ENCODE measurements at places on chromosomes 1 and 21.

DNA sequence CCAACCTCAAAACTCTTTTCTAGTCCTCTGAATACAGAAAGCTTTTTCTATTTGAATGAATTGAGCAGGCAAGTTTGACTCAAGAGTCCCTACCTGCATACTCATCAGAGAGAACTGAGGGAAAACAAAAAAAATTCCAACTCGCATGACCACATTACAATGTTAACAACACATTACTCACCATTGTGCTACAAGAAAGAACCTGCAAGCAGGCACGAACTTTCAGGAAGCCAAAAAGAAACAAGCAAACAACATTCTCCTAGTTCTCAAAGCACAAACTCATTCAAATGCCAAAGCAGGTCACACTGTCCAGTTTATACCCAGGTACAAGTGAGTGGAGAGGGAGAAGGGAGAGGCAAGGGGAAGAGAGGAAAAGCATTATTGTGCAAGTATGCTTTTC lies 14.6 kb downstream of the OTUD7B start:
- DNase-seq: no peak

GRCh38 chr1:212104586-212105325 lies 69.2 kb downstream of the DTL start:
- DNase-seq: no peak

DNA sequence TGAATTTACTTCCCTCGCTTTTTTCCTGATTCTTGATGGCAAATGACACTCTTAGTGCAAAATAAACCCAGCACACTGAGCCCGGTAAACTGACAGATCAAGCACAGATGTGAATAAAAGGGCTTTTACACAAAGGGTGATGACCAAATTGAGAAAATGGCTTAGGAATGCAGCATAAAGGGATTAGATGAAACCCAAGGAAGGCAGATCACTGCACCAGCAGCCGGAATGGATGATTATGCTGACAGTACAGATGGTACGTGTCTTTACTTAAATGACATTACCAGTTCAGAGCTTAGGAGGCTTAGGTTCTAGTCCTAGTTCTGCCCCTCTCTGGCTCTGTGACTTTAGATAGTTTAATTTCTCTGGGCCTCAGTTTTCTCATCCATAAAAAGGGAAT lies 12.0 kb downstream of the PKP1 start:
- DNase-seq: no peak

DNA sequence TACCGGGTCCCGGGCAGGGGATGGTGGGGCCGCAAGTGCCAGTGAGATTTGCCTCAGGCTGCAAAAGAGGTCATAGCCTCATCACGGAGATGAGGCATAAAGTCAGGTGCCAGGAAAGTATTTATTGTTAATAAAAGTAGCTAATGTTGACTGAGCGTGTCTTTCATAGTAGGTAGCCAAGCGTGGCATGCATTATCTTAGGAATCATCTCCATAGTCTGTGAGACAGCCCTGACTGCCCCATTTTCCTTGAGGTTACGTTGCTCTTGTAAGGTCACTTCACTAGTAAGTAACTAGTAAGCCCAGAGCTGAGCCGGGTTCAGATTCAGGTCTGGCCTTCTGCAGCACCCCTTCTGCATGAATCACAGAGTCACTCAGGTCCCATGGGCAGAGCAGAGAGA lies 174.2 kb downstream of the CAMTA1 start:
- no peak for DNase-seq

DNA sequence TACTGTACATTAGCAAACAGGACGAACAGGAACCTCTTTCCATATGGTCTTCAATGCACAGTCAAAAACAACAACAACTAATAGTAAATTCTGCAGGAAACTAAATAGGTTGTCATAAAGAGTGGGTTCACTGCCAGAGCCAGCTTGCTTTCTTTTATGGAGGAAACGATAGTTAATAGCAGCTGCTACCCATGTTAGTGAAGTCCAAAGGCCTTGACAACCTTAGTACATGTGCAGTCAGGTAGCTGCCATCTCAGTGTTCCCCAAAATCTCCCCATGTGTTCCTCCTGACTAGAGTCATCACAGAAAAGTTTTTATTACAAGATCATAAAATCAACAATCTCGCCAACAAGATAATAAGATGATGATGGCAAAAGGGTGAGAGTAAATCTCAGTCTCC lies 16.6 kb upstream of the ADORA3 start:
- no peak for DNase-seq

DNA sequence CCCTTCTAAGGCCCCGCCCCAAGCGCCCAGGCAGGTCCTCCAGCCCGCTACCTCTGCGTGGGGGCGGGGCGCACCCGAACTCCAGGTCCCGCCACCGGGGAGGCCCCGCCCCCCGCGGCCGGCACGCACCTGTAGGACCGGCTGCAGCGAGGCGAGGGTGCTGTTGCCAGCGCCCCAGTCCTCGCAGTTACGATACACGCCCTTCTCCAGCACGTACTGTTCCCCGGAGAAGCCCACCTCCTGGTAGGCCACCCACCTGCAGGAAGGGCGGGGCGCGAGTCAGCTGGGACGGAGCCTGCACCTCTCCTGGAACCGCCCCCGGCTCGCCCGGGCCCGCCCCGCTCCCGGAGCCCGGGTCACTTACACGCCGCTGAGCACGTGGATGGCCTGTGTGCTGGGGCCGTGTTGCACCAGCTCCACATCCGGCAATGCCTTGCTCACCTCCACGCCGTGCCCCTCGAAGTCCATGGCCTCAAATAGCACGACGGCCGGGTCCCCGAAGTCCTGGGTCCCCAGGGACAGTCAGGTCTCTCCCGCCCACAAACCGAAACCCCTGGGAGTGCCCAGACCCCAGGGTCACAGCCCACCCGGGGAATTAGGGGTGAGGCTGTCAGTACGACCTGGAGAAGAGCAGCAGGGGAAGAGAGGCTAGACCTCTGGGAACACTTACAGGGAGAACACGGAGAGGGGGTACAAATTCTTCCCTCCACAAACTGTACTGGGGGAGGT lies 17.3 kb downstream of the CRYBG2 start:
- no peak for DNase-seq

- DNase-seq: peak; percentile 48
Observed at GRCh38 chr1:178341261-178341956, 155.4 kb downstream of the CLEC20A start.

DNA sequence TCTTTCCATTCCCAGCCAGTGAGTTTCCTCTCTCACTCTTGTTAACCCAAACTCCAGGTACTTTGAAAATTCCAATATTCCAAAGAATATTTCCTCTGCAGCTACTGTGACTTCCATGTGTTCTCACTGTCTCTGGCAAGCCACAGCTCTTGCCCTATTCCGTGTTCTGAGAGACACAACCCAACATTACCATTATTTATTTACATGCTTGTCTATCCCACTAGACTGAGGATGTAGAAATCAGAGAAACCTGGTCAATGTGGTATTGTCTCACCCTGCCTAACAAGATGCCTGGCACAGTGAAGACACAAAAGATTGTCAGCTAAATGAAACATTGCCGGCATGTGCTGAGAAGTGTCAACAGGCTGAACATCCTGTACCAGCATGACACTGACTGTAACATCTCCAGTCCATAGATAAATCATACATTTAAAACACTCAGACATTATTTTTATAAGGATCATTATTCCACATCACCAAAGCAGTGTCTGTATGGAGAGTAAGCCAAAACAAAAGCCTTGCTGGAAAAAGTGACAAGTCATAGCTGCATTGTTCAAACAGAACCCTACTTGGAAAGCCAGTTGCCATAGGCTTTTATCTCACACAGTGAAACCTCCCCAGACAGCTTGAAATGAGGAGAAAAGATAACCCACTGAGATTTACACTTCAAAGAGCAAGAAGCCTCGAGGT lies 72.3 kb downstream of the SIPA1L2 start:
- no peak for DNase-seq

GRCh38 chr1:184486761-184487445 lies 100.1 kb downstream of the C1orf21 start:
- no peak for DNase-seq

- no peak for DNase-seq
Observed at GRCh38 chr21:42187976-42188653, 30.8 kb upstream of the ABCG1 start.

GRCh38 chr21:44724926-44725325 lies 13.6 kb upstream of the TSPEAR start:
- no peak for DNase-seq

DNA sequence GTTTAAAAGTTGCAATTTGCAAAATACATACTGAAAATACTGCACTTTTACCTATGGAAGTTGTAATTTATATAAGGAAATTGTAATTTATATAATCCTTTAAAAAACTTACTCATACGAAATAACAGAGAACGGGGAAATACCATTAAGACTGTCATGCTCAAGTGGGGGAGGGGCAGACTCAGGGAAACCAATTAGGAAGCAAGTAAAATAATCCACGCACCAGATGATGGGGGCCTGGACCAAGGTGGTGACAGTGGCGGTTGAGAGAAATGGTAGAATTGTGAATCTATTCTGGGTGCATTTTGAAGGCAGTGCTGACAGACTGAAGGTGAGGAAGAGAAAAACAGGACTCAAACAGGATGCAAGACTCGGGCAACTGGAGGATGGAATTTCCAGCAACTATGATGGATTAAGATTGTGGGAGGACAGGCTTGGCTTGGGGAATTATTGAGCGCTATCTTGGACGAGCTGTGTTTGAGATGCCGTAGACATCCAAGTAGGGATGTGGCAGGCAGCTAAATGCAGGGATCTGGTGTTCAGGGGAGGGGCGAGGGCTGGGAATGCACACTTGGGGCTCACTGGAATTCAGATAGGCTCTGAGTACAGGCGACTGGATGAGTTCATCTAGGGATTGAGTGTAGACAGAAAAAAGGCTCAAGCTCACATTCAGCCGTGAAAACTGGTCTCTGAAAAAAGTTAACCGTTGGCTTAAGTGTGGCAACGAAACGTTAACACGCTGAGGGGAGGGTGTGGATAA lies 977 bp downstream of the LCA5L start:
- peak; percentile 12 for DNase-seq

DNA sequence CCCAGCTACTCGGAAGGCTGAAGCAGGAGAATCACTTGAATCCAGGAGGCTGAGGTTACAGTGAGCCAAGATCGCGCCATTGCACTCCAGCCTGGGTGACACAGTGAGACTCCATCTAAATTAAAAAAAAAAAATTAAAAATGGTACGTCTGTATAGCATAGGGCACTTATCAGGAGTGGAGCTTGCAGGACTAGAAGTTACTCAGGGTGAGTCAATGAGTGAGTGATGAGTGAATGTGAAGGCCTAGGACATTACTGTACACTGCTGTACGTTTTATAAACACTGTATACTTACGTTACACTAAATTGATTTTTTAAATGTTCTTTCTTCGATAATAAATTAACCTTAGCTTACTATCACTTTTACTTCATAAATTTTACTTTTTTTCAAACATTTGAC lies 183.6 kb downstream of the NR5A2 start:
- DNase-seq: no peak

- no peak for DNase-seq
Observed at GRCh38 chr1:192959657-192960186, 99.4 kb downstream of the UCHL5 start.

DNA sequence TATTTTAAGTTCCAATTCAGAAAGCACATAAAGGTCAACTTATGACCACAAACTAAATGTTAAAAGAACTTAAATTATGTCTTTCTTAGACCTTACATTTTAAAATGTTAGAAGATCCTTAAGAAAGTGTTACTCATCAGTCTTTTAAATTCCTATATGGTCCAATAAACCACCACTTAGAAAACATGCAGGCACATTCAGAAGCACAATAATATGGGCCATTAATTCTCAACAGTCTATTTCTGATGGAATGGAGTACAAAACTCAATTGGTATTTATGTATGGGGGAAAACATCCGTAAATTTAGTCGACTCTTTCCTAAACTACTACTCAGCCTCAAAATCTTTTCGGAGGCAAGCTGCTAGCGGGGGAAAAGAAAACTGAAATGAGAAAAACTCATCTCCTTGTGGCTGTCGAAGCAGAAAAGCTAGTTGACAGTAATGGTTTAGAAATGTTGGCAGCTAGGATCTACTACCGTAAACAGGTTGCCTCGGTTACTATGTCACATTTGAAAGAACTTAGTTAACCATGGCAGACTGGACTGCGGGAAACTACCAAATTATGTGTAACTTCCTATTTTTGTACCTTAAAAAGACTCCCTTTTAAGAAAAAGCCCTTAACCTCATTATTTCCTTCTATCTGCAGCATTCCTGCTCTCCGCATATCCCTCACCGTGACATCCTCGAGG lies 1.0 kb downstream of the TRMT1L start:
- DNase-seq: no peak

GRCh38 chr1:35706846-35707600 lies 11.7 kb downstream of the C1orf216 start:
- no peak for DNase-seq

GRCh38 chr1:155504207-155504606 lies 58.4 kb downstream of the ASH1L start:
- DNase-seq: no peak

GRCh38 chr1:236400061-236400603 lies 6.0 kb downstream of the EDARADD start:
- no peak for DNase-seq
